T-helper 2 cell treated with Interferon-gamma antibody and Interleukin-4, amounts not matched to agents 5 μg/mL and 100 μg/mL, for 36 hours (primary cell): ENCODE measurements at places on chromosomes 2 and 18.

- no peak for DNase-seq
Observed at GRCh38 chr2:63057249-63058143, 6.9 kb downstream of the OTX1 start.

- no peak for DNase-seq
Observed at GRCh38 chr2:43774617-43775016, 778 bp downstream of the DYNC2LI1 start.

GRCh38 chr18:42184685-42185477, 229.8 kb downstream of the PIK3C3 start:
- no peak for DNase-seq

DNA sequence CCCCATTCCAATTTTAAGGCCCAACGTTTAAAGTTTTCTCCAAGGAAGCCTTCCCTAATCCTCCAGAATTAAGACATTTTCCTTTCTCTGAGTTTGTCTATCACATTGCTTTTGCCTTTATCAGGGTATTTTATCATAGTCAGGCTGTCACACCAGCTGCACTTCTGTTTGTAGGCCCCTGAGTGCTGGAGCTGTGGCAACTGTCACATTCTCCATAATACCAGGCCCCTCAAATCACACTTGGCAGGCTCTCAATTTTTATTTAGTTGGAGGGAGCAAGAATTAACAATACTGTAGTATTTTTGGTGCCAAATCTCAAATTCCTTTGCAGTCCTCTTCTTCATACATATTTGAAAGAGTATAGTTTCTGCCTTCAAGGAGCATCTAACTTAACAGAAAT, 122.2 kb downstream of the FSHR start:
- no peak for DNase-seq

DNA sequence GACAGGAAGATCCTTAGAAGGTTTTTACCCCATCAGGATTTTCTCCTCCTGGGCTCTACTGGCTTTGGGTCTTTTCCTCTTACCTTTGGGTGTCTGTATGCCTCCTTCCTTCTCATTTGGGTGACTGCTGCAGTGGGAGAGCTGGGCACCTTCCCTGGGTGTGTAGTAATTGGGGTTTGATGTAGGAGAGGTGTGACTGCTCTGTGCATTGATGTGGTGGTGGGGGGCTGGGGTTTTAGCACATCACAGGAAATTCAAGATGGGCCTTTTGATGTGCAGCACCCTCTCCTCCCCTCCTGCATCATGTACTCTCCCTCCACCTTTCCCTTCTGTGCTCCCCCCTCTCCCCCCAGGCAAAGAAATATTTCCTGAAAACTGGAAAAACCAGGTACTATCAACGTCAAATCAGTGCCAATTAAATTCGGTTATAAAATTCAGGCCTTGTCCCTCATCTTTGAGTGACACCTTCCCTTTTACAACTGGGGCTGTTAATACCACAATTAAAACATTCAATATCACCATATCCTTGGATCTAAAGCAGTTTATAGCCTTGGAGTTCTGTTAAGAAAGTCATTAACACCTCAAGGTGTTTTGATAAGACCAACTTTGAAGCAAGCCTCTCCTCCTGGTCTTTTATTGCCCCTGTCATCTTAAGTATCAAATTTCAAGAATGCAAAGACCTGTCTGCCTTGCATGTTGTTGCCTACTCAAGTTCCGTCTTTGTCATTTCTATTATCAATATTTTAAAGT, 23.3 kb downstream of the EDAR start:
- DNase-seq, result no peak

GRCh38 chr18:34873986-34874580, 164.0 kb downstream of the DTNA start:
- no peak for DNase-seq

- DNase-seq, result no peak
Observed at GRCh38 chr2:67838205-67838604, 224.6 kb downstream of the C1D start.

DNA sequence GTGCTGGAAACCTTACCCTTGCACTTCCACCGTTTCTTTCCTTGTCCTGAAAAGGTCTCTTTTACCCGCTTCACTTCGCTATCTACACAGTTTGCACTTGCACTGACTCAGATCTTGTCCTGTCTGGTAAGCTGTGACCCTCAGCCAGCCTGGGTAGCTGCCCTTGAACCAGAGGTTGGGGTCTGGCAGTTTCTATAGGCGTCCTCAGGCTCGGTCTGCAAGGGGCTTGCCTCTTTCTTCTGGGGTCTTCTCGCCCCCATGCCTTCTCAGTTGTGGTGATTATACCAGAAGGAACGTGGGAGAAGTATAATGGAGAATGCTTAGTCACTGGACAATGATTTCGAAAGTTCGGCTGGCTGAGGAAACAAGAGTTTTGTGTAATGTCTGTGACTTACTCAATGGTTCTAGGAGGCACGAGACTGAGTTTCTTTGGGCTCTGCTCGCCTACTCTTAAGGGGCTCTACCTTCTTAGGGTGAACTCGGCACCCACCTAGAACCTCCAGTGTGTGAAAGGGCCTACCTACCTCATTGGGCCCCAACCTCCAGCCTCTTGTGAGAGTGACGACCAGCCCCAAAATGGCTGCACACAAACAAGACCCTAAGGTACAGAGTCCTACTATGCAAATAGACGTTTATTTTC, 6.9 kb upstream of the STAT1 start:
- DNase-seq, result peak; percentile 61

DNA sequence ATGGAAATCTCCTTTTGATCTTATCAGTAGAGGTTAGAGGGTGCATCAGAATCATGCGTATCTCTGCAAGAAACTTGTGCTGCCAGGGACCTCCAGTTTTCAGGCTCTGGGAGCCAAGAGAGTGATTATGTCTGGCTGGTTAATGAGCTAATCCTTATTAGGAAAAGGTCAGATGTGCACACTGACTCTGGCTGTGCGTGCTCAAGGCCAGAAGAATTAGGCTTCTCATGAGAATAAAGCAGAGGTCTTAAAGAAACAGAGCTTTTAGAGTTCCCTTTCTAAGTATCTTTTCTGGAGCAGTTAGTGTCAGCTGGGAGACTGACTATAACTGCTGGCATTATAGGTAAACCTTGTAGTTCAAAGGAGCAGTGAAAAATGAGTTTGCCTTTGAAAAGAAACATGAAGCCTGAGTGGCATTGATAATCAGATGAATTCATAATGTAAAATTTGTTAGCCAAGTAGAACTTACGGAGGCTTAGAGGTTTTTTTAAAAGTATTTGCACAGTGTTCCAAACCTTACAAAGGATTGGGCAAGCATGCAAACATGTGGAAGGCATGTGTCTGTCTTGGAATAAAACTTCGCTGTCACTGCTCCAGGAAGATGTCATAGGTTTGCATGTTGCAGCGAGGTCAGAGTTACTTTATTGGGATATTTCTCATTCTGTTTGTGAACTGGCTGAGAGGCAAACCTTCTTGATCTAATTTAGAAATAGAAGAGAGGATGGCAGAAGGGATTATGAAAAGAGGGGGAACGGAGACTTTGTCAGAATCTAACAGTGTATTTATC, 151.7 kb downstream of the ARHGAP28 start:
- no peak for DNase-seq

DNA sequence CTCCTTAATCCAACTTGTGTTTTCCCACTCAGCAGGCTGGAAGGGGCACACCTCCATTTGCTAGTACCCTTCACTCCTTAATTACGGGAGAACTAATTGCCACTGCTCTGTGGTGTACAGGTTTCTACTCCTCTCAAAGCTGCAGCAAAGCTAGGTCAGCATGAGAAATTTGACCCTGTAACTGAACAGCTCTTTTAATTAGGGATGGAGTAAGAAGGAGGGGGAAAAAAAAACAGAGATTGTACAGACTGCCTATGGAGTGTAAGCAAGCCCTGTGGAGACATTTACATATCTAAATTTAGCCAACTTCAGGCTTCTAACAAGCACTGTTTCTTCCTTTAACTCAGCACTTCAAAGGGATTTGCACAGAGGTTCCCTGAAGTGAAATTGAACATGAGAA, 629.7 kb upstream of the SETBP1 start:
- DNase-seq, result no peak

DNA sequence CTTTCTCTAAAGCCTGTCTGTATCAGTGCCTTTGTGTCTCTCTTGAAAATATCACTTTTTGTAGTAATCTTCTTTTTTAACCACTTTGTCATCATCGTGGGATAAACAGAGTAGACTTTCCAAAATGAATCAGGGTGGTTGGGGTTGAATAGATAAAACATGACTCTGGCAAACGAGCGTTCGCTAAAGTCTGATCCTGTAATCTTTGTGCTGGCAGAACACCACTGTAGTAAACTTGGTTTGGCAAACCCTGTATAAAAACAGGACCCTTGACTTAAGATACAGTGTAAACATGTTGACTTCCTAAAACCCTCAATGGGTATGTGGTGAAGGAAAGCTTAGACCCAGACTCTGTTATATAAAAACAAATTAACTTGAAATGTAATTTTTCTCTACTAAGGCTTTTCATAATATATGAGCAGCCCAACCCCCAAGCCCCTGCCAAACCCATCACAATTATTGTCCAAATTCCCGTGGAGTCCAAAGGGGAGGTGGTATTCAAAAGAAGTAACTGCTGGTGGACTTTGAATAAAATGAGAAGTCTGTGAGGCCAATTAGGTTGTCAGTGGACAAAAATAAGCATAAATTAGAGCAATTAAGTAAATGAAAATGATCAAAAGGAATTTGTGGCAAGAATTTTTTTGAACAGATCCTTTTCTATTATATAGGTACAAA, 52.2 kb downstream of the COLEC12 start:
- no peak for DNase-seq

- no peak for DNase-seq
Observed at GRCh38 chr2:234178330-234179030, 128.0 kb downstream of the SPP2 start.

GRCh38 chr2:58594175-58594574, 353.1 kb upstream of the FANCL start:
- no peak for DNase-seq

- DNase-seq, result no peak
Observed at GRCh38 chr2:171475979-171476378, 42.0 kb downstream of the DCAF17 start.

- DNase-seq, result no peak
Observed at GRCh38 chr2:121008975-121009374, 273.3 kb downstream of the GLI2 start.

GRCh38 chr2:206415618-206416243, 27.6 kb upstream of the ADAM23 start:
- no peak for DNase-seq

DNA sequence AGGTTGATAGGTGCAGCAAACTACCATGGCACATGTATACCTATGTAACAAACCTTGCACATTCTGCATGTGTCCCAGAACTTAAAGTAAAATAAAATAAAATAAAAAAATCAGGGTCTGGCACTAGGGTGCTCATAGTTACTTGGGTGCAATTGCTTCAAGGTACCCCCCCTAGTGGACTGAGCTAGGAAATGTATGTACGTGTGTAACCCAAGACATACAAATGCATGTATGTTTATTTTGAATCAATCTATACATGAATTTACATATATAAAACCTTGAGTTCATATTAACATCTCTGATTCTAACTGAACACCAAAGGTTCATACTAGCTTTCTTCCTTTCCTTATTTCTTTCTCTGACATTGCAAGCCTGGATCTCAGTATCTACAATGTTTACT, 51.5 kb downstream of the USP37 start:
- DNase-seq, result no peak

- DNase-seq, result no peak
Observed at GRCh38 chr2:85787282-85787980, 33.6 kb downstream of the ATOH8 start.

- DNase-seq, result no peak
Observed at GRCh38 chr2:70616168-70616694, 62.6 kb upstream of the TGFA start.

- no peak for DNase-seq
Observed at GRCh38 chr18:48605408-48605845, 66.6 kb downstream of the CTIF start.

GRCh38 chr18:76546436-76546835, 51.4 kb upstream of the ZNF516 start:
- DNase-seq, result no peak

GRCh38 chr2:182020286-182021070, 34.8 kb downstream of the PPP1R1C start:
- DNase-seq, result no peak

DNA sequence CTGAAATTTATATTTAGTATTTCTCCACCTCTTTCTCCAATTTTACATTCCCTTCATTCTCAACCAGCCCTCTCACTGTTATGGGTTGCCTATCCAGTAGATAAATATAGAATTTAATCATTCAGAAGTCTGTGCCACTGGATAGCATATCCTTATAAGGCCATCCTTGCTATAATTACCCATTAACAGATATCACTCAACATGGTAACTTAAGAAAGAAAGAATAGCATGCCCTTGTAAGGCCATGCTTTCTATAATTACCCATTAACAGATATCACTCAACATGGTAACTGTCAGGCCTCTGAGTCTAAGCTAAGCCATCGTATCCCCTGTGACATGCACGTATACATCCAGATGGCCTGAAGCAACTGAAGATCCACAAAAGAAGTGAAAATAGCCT, 1137.4 kb upstream of the FAM98A start:
- no peak for DNase-seq

DNA sequence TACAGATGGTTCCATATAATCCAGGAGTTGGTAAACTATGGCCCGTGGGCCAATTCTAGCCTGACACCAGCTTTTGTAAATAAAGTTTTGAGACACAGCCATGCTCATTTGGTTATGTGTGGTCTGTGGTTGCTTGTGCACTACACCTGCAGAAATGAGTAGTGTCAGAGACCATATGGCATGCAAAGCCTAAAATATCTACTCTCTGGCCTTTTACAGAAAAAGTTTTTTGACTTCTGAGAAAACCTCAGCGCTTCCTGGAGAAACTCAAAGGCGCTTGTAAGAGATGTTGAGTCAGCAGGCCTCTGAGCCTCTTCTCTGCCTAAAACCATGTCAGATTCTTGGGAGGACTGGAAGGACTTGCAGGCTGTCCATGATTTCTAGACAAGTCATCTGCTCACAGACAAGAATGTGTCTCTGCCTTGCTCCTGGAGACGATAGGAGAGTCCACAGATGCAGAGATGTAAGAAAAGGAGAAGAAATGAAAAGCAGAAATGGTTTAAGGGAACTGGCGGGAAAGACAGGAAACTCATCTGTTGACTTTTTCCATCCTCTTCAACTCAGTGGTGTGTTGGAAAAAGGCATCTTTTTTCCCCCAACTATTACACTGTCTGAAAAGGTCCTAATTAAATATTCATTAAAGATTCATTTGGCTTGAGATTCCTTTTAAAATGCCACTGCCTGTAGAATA, 5.2 kb downstream of the TTC39C start:
- DNase-seq, result peak; percentile 74

- no peak for DNase-seq
Observed at GRCh38 chr2:162462911-162463310, 119.0 kb downstream of the GCA start.

- DNase-seq, result peak; percentile 36
Observed at GRCh38 chr2:236343400-236344161, 79.4 kb upstream of the ASB18 start.
